ENCODE measurements at places on chromosomes 1 and 21.

- peak; percentile 33 for DNase-seq
These were observed 13.2 kb upstream of the MFN2 start for GRCh38 chr1:11967028-11967547.

DNA sequence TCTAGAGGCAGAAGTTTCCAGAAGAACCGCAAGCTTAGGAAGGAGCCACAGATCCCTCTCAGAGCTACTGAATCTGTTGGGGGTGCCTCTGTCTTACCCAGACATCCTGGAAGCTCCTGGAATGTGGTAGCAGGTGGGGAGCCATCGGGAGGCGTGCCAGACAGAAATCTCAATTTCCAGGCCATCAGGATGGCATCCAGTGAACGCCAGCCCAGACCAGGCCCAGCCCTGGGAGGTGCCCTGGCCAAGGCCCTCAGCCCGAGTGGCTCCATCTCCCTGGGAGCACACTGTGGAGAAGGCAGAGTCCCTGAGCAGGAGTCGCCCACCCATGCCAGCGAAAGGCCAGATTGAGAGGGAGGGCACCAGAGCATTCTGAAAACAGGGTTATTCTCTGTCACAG lies 2.5 kb downstream of the ABCA4 start:
- DNase-seq = no peak

- no peak for DNase-seq
These were observed 72.8 kb downstream of the CD2 start for GRCh38 chr1:116826818-116827606.

GRCh38 chr21:29649406-29649814 lies 290.4 kb downstream of the GRIK1 start:
- DNase-seq = no peak

DNA sequence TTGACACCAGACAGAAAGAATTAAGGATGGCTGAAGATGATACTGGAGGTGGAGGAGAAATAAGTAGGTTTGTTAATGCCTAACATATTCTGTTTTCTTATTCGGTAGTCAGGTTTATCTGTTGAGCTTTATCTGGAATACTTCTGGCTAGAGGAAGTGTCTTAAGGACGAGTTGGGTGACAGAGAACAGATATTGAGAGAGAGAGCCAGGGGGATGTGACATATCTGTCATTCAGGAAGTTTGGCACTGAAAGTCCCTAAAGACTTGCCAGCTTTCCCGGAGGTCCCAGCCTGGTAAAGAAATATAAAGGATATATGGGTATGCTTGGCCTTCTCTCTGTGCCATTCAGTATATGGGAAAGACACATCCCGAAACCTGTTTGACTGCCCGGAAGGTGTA lies 280.6 kb downstream of the ZP4 start:
- DNase-seq = no peak

DNA sequence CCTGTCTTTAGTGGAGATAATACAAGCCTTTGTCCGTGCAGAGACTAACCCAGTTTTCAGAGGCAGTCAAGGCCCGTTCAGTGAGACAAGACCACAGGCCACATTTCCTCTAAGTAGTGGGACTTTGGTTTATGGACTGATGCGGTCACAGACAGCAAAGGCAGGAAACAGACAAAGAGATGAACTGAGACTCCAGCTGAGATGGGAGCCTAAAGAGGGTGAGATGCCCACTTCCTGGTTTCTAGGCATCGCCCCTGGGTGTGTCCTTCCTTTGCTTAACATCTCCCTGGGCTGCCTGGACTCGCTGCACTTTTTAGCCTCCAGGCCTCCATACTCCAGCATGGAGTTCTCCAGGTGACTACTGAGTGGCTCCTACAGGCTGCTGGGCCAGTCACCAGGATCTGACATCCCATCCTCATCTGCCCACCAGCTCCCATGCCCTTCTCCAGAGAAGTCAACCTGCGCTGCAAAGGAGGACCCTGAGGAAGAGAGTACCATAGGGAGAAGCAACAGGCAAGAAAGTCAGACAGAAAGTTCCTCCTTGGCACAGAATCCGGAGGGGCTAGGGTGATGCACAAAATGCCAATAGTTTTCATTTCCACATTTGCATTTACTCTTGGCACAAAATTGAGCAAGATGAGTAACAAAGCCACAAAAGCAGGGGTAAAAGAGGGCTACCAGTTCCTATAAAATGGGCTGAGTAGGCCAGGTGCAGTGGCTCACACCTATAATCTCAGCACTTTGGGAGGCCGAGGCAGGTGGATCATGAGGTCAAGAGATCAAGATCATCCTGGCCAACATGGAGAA lies 15.1 kb downstream of the THEMIS2 start:
- peak; percentile 59 for DNase-seq

GRCh38 chr1:8201331-8201861 lies 116.5 kb upstream of the SLC45A1 start:
- DNase-seq = no peak
